ENCODE measurements at places on chromosomes 5 and 9.

- no peak for DNase-seq
Measured at GRCh38 chr5:111752426-111752965, 4.5 kb downstream of the NREP start.

DNA sequence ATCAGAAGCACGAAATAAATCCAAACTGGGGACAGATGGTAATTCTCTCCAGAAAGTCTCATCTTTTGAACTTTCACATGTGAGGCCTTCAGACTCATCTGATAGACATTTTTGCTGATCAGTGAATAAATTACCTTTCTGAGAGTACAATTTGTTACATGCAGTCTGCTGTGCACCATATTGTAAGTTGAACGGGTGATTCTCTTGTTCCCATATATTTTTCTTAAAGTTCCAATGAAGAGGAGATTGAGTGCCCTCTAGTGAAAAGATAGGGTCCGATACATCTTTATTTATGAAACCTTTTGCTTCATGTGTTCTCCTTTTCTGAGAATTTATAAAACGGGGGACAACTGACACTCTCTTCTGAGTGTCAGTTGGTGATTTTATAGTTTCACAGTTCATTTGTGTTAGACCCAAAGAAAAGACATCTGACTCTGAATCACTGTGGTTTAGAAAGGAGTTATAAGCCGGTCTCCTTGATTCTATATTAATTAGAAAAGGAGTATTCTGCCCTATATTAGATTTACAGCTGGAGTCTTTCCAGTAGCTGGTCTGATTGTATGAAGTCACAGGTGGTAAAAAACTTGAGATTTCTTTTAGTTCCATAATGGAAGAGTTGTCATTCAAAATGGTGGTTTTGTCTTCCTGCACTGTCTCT, 30.4 kb downstream of the GNG10 start:
- peak; percentile 52 for DNase-seq

GRCh38 chr9:133063500-133064231, 1.9 kb downstream of the CEL start:
- DNase-seq: no peak

DNA sequence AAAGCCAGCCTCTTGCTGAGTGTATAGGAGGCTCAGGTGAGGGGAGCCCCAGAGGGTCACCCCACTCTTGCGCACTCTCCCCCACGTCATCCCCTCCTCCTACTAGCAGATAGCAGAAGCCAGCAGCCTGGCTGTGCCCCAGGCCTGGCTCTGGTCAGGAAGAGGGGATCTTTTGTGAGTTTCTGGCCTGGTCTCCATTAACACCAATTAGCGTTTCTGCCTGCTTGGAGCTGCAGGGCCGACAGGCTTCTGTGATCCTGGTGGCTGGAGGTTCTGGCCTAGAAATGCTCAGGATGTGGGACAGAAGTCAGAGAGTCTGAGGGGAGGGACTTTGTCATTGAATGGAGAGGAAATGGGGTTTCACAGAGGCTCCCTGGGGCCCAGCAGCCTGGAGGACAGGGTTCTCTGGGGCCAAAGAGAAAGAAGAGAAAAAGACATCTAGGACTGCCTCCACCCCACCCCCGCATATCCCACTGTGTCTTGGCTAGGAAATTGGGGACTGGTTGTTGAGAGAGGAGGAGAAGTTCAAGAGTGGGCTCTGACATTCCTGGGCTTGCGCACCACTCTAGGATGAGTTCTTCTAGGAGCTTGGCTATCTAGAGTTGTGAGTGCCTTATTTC, 47.5 kb upstream of the ARAP3 start:
- no peak for DNase-seq

DNA sequence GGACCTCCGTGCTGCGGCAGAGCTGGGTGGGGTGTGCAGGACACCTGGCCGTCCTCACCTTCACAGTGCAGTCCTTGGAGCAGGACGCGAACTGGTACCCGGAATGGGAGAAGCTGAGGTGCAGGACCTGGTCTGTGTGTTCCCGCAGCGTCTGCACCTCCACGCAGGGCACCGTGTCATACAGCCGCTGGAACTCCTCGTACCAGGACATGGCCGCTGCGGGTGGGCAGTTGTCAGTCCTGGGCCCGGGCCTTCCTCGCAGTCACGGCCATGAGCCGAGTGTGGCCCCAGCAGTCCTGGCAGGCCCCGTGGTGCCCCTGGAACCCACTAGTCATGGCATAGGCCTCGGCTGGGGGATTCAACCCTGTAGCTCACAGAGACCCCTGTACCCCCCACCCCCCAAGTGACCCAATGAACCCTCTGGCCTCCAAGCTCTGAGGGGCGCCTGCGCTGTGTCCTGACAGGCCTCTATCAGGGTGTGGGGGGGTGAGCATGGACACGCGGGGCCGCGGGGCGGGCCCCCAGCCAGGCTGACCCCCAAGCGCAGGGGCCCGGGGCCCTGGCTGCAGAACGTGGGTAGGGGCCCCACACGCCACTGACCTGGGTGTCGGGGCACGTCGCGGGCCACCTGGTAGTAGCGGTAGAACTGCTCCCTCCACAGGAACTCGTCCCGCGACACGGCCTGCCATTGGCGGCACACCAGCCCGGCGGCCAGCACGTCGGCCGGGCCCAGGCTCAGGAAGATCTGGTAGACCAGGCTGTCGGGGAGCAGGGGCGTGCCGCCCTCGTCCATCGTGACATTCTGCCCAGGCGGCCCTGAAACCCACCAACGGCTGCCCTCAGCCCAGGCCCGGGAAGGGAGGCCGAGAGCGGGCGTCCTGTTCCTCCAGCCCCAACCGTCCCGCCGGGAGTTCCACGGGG, 987 bp downstream of the FBXW5 start:
- DNase-seq: peak; percentile 54

- no peak for DNase-seq
Measured at GRCh38 chr5:58484505-58484904, 6.7 kb upstream of the GAPT start.

DNA sequence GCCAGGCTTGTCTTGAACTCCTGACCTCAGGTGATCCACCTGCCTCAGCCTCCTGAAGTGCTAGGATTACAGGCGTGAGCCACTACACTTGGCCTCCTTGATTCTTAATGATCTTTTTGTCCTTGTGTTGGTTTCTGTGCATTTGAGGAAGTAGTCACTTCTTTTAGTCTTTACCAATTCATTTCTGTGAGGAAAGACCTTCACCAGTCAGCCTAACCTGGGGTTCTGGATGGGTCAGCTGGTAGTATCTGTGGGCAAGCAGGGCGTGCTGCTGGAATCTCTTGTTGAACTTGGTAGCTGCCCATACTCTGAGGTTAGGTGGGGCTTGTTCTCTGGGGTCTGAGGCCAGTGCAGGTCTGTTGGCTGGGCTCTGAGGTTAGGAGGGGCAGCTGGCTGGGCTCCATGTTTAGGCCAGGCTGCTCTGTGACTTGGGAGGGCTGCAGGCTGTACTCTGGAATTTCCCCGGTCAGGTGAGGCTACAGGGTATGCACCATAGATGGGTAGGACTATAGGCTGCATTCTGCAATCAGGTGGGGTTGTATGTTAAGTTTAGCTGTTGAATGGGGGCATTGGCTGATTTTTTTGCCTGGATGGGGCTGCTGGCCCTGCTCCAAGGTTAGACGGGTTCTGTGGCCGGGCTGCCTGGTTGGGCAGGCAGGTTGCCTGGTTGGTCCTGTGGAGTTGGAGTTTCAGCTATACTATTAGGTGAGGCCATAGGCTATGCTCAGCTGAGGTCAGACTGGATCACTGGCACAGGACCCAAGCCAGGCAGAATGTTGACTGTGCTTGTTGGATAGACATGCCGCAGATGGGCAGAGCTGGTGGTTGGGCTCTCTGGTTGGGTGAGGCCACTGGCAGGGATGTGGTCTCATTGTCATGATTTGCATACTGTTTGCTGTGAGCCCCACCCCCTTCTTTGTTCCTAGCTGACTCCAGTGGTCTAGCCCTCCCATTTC, 19.2 kb downstream of the UBAP1 start:
- DNase-seq: no peak

DNA sequence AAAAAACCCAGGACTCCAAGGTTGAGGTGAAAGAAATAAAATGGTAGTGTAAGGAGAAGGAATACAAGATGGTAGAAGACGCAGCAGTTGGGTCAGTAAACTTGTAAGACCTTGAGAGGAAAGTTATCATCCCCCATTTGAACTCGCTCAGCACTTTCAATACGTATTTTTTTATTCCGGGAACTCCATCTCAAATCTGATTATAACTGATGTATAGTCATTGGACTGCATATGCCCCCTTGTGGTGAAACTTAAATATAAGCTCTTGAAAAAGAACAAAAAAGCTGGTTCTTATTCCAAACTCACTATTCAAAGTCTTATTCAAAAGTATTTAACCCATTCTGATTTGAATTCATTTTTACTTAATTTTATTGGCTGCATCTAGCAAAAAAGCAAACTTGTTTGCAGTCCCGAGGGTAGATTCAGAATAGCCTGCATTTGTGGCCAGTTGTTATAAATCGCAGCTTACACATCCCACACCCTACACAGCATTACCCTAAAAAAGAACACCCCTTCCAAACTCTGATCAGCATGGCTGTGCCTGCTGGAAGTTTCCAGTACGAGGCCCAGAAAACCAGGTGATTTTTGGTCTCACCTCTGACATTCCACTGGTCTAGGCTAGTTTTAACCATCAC, 118.0 kb downstream of the ESM1 start:
- DNase-seq: peak; percentile 69

DNA sequence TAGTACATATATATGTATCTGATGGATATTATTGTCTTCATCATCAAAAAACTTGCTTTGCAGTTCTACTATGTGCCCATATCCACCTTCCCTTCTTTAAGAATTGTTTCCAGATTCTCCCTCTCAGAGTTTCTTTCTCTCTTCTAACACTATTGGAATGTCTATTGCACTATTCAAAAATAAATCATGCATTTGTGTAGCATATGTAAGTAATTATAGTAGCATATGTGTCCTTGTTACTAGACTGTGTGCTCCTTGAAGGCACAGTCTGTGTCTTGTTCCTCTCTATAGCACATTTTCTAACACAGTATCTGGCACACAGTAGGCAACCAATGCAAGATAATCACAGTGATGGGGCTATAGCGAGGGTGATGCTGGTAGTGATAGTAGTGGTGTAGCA, 43.4 kb upstream of the TRIM32 start:
- no peak for DNase-seq
